ENCODE measurements at places on chromosomes 16 and 17.

GRCh38 chr16:84606081-84606875 lies 11.6 kb downstream of the COTL1 start:
- no peak for DNase-seq

GRCh38 chr16:17417740-17418139 lies 53.0 kb downstream of the XYLT1 start:
- DNase-seq, result no peak

GRCh38 chr17:41965694-41966462 lies 717 bp upstream of the CNP start:
- DNase-seq, result peak; percentile 24

- DNase-seq, result peak; percentile 19
Measured at GRCh38 chr17:59620518-59621259, 994 bp downstream of the CLTC start.

DNA sequence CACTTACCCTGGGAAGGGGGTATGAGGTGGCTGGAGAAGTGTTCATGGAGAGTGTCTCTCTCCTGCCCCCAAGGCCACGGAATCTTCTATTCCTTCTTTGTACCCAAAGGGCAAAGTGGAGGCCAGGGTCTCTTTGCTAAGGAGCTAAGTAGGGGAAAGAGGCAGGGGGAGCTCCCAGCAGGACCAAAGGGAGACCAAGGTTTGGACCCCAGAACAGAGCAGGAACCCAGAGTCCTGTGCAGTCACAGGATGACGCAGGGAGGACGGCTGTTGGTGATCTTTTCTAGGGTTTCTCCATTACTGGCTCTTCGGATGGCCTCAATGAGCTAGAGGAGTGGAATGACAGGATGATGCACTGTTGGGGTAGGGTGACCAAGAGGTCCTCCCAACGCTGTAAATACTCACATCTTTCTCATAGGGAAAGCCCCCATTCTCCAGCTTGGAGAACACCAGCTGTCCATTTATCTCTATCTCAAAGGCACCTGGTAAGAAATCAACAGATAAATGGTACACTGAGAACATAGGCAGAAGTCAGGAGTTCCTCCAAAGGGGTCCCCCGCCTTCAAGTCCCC lies 966 bp downstream of the MIEN1 start:
- no peak for DNase-seq

GRCh38 chr17:47736501-47737495 lies 3.8 kb downstream of the TBX21 start:
- DNase-seq, result no peak

- no peak for DNase-seq
Measured at GRCh38 chr17:78883533-78884131, 19.4 kb downstream of the CEP295NL start.

GRCh38 chr17:63075969-63076368 lies 109.9 kb downstream of the TANC2 start:
- no peak for DNase-seq

GRCh38 chr16:50677351-50677750 lies 3.8 kb downstream of the SNX20 start:
- no peak for DNase-seq

- no peak for DNase-seq
Measured at GRCh38 chr17:34437188-34437587, 74.2 kb upstream of the CCL1 start.

GRCh38 chr16:6284731-6285130 lies 1047.9 kb upstream of the RBFOX1 start:
- no peak for DNase-seq

- DNase-seq, result no peak
Measured at GRCh38 chr16:24156777-24157176, 99.4 kb upstream of the CACNG3 start.

DNA sequence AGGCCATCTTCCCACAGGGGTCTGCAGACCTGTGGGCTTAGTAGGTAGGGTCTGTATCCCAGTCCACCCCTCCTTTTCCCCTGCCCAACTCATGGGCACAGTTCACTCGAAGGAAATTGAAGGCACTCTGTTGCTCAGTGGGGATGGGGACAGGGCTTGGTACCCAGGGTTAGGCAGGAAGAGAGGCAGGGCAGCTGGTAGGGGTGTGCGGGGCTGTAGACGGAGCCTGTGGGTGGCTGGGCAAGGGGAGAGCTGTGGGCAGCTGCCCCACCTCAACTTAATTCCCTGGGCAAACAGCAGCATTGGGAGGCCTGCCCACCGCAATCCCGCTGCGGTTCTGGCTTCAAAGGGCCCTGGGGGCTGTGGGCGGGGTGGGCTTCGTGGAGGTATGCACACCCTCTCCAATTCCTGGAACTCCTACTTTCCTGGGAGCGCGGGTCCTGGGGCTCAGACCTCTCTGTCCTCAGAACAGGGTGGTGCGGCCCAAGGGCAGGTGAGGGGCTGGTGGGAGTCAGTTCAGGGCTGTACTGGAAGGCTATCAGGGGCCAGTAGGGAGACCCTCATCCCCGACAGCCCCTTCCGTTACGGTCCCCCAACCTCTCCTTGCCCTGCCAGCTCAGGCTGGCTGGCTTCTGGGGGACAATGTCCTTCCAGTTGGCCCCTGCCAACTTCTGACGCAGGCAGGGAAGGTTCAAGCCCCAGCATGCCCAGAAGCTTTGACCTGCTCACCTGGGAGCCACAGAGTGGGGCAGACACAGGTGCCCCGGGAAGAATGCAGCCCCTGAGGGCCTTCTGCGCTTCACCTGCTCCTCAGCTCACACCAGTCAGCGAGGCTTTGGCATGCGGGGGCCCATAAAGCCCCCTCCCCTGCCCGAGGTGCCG lies 9.1 kb downstream of the FOXJ1 start:
- DNase-seq, result no peak

- DNase-seq, result no peak
Measured at GRCh38 chr17:69609473-69610305, 195.2 kb downstream of the MAP2K6 start.

- no peak for DNase-seq
Measured at GRCh38 chr17:45935710-45936509, 41.6 kb downstream of the MAPT start.

- no peak for DNase-seq
Measured at GRCh38 chr16:1713331-1713730, 7.3 kb downstream of the MAPK8IP3 start.

DNA sequence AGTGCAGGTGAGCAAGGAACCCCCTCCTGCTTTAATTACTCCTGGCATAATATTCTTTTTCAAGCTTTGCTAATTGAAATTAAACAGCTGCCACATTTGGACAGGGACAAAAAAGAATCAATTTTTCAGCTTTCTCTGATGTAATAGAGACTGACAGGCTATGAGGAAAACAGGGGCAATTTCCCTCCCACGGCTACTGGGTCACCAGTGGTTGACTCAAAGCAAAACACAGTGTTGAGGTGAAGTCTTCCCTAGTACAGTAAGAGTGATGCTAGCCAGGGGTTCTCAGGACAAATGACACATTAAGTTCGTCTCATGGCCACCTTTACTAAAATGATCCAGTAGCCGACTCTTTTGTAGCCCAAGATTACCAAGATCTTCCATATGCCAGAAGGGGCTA lies 38.6 kb upstream of the PMFBP1 start:
- no peak for DNase-seq

GRCh38 chr17:11852912-11853311 lies 144.4 kb downstream of the ZNF18 start:
- no peak for DNase-seq

DNA sequence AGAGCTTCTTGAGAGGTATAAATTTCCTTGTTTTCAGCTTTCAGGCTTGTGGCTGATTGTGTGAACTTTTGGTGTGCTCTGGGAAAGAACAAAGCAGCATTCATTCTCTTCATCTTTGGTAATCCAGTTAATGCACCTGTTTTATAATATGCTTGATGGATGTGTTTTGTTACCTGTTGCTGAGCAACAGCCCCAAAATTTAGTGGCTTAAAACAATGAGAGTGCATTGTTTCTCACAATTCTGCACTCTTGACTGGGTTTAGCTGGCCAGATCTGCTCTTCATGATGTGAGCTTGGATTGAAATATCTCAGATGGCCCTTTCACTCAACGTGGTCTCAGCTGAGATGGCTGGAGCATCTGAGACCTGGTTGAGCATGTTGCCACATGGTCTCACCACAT lies 58.7 kb upstream of the NOL11 start:
- no peak for DNase-seq

DNA sequence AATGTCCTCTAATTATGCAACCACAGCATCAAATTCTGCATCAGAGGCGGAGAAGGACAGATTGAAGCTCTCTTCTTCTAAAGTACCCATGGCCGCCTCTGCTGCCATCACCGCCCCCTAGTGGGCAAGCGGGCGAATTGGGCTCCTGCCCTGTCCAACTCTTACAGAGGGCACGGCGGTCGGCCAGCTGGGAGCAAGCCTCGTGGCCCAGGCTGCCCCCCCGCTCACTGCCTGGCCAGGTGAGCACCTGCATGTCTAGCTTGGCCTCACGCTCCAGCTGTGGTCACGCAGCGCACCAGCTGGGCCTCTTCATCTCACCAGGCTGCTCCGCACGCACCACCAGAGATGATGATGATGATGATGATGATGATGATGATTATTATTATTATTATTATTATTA lies 146.1 kb upstream of the TOM1L1 start:
- DNase-seq, result no peak

DNA sequence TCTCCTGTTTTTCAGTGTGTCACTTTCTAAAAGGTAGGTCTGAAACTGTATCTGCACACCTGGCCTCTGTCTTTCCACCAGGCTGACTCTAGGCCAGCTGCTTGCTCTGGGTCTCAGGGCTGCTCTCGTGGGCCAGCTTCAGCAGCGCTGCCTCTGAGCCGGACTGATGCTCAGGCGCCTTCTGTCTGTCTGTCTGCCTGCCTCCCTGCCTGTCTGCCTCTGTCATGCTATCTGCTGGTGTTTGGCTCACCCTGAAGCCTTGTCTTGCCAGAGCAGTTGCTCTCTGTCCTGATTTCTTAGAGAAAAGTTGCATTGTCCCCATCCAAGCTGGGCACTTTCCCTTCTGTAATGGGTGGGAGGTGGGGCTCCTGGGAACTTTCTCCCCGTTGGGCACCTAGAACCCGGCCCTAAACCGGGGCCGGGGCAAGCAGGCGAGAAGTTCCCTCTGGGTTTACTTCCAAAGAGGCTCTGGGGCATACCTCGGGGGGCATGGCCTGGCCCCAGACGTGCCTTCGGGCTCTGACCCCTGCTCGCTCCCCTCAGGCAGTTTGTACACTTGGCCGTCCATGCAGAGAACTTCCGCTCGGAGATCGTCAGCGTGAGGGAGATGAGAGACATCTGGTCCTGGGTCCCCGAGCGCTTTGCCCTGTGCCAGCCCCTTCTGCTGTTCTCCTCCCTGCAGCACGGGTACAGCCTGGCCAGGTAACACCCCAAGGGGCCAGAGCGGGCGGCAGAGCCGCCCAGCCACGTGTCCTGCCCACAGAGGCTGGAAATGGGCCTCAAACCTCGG lies 15.9 kb upstream of the ATP6V0C start:
- DNase-seq, result no peak

DNA sequence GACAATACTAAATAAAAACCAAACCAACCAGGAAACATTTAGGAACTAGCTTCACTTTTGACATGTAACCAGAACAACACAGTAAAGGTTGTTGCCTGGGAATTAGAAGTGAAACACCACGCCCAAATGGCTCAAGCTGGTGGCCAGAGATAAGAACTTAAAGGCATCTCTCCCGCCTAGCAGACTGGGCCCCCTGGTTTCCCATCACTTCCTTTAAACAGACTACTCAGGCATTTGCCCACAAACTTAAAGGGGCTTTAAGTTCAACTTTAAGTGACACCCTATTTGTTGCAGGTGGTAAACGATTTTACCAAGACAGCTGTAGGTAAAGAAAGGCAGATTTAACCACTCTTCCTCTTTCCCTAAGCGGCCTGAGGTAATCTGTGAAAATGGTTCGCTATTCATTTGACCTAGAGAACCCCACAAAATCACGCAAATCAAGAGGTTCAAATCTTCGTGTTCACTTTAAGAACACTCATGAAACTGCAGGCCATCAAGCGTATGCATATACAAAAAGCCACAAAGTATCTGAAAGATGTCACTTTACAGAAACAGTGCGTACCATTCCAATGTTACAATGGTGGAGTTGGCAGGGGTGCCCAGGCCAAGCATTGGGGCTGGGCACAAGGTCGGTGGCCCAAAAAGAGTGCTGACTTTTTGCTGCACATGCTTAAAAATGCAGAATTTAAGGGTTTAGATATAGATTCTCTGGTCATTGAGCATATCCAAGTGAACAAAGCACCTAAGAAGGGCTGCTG lies 40.8 kb upstream of the BPTF start:
- DNase-seq, result no peak

- DNase-seq, result no peak
Measured at GRCh38 chr16:58792188-58792587, 58.1 kb upstream of the GOT2 start.

GRCh38 chr17:19021622-19022083 lies 17.1 kb upstream of the FAM83G start:
- DNase-seq, result no peak

GRCh38 chr17:44956998-44957981 lies 9.7 kb upstream of the KIF18B start:
- DNase-seq, result no peak

DNA sequence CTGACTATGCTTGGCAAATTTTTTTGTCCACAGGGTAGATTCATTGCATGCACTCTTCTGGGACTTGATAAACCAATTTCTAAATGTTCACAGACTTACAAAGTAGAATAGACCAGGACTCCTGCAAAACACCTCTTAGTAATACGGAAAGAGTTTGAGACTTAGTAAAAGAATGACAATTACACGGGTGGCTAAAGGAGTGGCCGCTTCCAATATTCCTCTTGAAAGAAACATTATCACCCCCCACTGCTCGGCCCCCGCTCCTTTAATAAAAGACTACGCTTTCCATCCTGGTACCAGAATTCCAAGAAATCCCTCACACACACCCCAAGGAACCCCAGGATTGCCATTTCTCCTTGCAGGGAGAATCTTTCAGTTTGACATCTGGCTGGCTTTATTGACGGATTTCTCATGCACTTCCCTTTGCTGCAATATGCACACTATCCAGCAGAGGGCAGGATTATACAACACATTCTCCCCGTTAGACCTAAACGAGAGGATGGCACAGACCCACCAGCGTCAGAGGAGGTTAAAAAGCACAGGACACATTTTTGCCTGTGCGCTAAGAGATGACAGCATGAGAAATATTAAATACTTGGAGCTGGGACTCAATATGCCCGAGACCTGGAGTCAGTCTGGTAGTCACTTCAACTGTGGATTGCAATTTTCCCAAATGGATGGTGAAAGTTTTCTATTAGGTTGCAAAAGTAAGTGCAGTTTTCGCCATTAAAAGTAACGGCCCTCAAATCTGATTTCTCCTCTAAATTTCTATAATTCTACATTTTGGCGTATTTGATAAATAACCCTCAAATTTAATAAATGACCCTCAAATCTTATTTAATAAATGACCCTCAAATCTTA lies 46.6 kb upstream of the NUDT7 start:
- DNase-seq, result peak; percentile 22

Measured in stimulated activated CD8-positive, alpha-beta memory T cell treated with anti-CD3 and anti-CD28 coated beads, Interleukin-15, amount 100 ng/mL, for 1 hour (primary cell).